ENCODE measurements at places on chromosomes 3 and 15.
A peak's percentile ranks its signal among the peaks of the same experiment; 100 is the strongest.

- no peak for DNase-seq
These were observed 669.0 kb downstream of the FHIT start for GRCh38 chr3:60582288-60582687.

DNA sequence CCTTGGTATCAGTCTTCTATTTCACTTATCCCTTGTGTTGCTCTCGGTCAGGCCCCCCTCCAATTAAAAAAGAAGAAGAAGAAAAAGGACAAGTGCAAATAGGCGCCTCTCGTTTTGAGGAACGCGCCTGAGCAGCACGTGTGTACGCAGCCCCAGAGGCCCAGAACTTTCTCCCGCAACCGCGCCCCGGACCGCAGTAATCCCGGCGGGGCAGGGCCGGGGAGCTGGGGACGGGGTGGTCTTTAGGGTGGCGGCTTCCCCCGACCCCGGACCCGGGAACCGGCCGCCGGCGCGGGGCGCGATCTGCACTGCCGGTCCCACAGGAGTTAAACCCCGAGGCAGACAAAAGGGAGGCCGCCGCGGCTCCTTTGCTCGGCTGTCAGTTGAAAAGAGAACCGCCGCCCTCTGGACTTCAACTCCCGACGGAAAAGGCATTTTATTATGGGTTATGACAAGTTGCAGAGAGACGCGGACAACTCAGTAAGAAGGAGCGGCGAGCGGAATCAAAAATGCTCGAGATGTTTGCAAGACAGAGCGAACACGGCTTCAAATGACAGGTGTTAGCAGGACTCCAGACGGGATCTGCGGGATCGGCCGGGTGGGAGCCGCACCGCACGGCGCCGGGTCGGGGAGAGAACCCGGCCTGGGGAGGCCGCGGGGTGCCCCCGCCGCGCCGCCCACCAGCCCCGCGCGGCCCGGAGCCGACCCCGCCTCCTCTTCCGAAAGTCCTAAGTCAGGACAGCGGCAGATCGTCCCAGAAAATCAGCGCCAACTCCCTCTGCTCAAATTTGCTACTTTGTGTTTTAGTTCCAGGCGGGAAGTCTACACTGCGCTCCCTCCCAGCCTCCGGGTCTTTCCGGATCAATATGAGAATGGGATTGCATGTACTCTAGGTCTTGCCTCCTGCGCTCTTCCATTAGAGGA lies 79.0 kb downstream of the NR2F2 start:
- DNase-seq = no peak

DNA sequence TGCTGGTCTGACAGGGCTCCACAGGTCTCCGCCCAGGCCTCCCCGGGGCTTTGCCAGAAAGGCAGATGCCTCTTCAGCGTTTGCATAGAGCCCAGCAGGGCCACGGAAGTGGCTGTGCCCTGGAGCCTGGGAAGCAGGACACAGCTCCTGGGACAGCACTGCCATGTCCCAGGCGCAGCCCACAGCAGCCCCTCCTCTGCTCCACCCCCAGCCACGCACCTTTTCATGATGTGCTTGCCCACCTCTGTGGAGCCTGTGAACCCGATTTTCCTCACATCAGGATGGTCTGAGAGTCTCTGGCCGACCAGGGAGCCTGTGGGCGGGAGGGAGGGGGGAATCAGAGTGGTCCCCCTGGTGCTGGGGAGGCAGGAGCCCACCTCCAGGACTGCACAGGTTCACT lies 33.9 kb upstream of the SLC41A3 start:
- DNase-seq = no peak

DNA sequence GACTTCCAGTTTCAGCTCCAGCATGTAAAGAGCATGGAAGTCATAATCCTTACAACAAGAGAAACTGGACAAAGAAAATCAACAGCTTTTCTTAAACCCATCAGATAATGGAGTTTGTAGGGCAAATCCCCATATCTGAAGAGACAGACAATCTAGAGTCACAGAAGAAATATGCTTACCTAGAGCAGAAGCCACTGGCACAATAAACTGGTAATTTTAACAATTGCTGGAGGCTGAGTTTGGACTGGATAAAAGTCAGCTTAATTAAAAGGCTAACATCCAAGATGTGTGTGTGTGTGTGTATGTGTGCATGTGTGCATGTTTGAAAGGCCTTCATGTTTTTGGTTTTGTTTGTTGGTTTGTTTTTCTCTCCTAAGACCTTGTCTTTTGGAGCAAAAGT lies 50.6 kb downstream of the TM4SF18 start:
- no peak for DNase-seq

GRCh38 chr3:42491881-42492507 lies 10.4 kb upstream of the VIPR1 start:
- no peak for DNase-seq

DNA sequence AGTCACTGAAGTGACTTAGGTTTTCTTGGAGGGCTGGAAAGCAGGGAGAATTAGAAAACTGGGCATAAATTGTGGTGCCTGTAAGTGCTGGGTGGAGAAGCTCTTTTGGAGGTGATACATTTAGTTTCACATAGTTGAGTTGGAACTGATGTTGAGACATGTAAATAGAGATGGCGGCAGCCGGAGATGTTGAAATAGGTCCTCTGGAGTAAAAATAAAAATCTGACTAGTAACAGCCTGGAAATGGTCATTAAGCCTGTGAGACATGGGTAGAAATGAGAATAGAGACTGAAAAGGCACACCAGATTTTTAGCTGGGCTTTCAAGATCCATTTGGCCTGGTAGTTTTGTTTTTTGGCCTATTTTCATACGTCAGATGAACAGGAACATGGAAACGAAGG lies 2.9 kb upstream of the NIT2 start:
- DNase-seq = no peak

DNA sequence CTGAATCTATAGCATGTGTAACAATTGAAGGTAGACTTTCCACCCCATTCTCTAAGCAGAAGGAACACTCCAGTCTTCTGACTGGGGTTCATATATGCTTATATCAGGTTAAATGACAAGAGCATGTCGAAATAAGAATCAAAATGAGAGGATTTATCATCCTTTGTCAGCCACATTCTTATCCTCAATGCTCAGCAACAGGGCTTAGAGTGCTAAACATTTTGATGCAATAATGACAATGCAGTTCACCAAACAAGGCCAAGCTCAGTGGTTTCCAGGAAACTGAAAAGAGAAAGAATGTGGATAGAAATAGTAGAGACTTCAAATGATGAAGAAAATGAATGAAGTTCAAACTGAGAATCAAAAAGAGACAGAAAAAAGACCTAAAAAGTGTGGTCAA lies 78.0 kb downstream of the FSIP1 start:
- DNase-seq = no peak

DNA sequence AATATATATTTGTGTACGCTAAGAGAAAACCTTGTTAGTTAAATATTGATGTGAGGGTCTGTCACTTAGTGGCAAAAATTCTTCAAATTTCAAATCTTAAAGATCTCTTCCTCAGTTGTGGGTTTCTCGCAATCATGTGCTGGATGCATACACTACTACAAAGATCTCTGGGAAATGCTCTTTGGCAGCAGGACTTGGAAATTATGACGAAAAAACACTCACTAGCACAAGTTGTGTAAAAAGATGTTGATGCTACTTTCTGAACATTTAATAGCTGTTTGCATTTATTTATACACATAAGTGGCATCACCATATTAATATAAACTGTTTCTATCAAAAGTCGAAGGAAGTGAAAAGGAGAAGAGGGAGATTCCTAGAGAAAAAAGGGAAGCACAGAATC lies 10.8 kb upstream of the NANOGP8 start:
- DNase-seq = no peak

- DNase-seq = no peak
These were observed 30.0 kb upstream of the SLC2A2 start for GRCh38 chr3:171056528-171056927.

DNA sequence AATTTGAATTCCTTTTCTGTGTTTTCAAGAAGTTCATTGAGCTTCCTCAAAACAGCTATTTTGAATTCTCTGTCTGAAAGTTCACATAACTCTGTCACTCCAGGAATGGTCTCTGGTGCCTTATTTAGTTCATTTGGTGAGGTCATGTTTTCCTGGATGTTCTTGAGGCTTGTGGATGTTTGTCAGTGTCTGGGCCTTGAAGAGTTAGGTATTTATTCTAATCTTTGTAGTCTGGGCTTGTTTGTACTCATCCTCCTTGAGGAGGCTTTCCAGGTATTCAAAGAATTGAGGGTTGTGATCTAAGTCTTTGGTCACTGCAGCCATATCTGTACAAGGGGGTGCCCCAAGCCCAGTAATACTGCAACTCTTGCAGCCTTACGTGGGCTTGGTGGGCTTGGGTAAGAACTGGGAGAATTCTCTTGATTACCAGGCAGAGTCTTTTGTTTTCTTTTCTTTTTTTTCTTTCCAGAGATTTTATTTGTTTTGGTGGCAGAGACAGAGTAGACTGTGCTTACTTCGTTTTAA lies 19.3 kb upstream of the CCNDBP1 start:
- no peak for DNase-seq

DNA sequence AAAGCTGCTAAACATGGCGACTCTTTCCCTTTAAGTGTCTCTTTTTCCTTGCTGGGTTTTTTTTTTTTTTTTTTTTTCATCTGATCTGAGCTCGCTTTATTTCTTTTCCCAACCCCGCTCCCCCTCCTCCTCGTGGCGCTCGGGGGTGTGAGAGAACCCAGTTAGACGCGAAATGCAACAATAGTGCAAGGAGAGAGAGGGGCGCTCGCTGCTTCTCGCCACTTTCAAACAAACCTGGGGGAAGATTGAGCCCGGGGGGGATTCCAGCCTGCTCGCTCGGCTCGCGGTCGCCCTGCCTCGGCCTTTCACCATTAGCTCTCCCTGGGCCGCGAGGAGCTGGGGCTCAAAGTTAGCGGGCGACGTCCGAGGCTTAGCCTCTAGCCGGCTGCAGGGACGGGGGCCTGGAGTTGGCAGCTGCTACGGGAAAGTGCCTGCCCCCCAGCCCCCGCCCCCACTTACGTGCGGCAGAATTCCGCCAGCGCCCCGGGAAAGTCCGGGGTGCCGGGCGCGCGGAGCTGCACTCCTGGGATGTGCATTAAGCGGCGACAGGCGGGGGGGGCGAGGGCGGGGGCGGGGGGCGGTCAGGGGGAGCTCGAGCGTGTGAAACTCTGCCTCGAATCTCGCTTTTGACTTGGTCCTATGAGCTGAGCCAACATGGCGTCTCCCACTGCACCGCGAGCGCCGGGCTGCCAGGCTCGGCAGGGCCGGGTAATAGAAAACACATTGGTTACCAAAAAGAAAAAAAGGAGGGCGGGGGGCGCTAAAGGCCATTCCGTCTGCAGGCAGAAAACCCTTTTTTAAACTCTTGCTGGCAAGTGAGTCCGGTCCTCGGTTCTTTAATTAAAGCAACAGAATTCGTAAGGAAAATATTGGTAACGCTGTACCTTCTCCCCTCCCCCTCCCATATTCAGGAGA lies 10.4 kb downstream of the NR2F2 start:
- no peak for DNase-seq

- no peak for DNase-seq
These were observed 23.4 kb downstream of the KIF7 start for GRCh38 chr15:89631902-89632264.

- DNase-seq = no peak
These were observed 69.3 kb downstream of the ARPP21 start for GRCh38 chr3:35708394-35709271.

GRCh38 chr3:140251678-140252077 lies 316.7 kb downstream of the CLSTN2 start:
- no peak for DNase-seq

GRCh38 chr15:40217166-40217824 lies 21.6 kb upstream of the PAK6 start:
- peak; percentile 60 for DNase-seq

GRCh38 chr3:171283183-171283847 lies 176.9 kb downstream of the TNIK start:
- DNase-seq = no peak

GRCh38 chr3:67015702-67016484 lies 17.8 kb downstream of the KBTBD8 start:
- no peak for DNase-seq

- DNase-seq = no peak
These were observed 21.5 kb downstream of the GABRR3 start for GRCh38 chr3:98013411-98014267.

- no peak for DNase-seq
These were observed 114.7 kb downstream of the GADL1 start for GRCh38 chr3:30779686-30780287.

Data from right renal pelvis (tissue), 4 donors.